ENCODE measurements at places on chromosomes 12 and 14. TPM values are rescaled to one million over a fixed set of nuclear protein-coding genes. Genes with fewer than 3 reads are reported as not detected.

The KLHDC1 gene
- 5.9 TPM for total RNA-seq

The TMEM30B gene
- 0.27 TPM for total RNA-seq

The FGF23 gene
- total RNA-seq = not detected

The ACSS3 gene
- total RNA-seq = 25.8 TPM

The TTC9 gene
- 0.91 TPM for total RNA-seq

The STXBP6 gene
- 39.8 TPM for total RNA-seq

The FOS gene
- total RNA-seq = 11.9 TPM

GRCh38 chr12:91889059-91889458 is 256.6 kb downstream of the BTG1 start:
- DNase-seq = no peak

GRCh38 chr12:53005215-53005985 is 856 bp upstream of the EIF4B start:
- DNase-seq = peak; percentile 51

DNA sequence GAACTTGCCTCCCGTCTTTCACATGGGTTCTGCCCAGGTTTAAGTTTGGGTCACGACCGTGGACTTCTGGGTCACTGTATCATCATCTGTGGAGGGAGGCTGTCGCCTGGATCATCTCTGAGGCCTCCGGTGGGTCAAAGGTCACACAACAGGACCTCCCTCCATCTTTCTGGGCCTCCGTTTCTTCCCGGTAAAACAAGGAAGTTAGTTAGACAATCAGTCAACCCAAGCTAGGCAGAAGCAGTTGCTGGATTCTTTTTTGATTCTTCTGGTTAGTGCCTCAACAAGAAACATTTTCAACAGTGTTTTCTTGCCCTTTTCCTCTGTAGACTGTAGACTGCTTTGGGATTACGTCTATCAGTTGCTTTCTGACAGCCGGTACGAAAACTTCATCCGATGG is 186.6 kb upstream of the BCL2L14 start:
- DNase-seq = no peak

DNA sequence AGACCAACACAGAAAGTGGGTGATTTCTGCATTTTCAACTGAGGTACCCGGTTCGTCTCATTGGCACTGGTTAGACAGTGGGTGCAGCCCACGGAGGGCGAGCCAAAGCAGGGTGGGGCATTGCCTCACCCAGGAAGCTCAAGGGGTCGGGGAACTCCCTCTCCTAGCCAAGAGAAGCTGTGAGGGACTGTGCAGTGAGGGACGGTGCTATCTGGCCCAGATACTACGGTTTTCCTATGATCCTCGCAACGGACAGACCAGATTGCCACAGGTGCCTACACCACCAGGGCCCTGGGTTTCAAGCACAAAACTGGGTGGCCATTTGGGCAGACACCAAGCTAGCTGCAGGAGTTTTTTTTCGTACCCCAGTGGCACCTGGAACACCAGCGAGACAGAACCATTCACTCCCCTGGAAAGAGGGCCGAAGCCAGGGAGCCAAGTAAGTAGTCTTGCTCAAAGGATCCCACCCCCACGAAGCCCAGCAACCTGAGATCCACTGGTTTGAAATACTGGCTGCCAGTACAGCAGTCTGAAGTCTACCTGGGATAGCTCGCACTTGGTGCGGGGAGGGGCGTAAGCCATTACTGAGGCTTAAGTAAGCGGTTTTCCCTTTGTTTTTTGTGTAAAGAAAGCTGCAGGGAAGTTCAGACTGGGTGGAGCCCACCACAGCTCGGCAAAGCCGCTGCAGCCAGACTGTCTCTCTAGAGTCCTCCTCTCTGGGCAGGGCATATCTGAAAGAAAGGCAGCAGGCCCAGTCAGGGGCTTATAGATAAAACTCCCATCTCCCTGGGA is 25.5 kb upstream of the NAA30 start:
- DNase-seq = no peak

- DNase-seq = no peak
Observed at GRCh38 chr14:65937079-65937959, 524.8 kb downstream of the FUT8 start.

DNA sequence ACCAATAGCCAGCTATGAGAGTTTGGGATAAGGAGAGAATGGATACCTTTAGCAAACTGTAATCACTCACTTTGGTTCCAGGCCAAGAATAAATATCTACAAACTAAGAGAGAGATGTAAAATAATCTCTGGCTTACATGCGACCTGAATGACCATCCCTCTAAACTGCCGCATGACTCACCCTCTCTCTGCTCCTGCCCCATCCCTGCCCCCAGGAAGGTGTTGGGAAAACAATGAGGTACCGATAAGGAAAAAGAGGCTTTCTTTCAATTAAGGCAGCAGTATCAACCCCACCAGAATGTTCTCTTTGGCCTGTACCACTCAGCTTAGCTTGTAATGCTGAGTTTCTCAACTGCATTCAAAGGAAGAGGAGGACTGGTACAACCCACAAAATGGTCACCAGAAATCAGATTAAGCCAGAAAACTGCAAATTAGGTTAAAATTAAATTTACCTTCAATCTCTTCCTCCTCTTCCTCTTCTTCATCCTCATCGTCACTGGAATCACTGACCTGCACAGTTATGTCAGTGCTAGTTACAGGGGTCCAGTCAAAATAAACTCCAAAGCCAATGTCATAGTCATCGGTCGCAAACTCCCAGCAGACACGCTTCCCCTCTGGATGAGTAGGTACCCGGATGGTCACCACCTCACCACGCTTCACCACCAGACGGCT is 22.0 kb downstream of the GSTZ1 start:
- no peak for DNase-seq

- DNase-seq = peak; percentile 63
Observed at GRCh38 chr12:132162508-132163031, 18.3 kb downstream of the NOC4L start.

DNA sequence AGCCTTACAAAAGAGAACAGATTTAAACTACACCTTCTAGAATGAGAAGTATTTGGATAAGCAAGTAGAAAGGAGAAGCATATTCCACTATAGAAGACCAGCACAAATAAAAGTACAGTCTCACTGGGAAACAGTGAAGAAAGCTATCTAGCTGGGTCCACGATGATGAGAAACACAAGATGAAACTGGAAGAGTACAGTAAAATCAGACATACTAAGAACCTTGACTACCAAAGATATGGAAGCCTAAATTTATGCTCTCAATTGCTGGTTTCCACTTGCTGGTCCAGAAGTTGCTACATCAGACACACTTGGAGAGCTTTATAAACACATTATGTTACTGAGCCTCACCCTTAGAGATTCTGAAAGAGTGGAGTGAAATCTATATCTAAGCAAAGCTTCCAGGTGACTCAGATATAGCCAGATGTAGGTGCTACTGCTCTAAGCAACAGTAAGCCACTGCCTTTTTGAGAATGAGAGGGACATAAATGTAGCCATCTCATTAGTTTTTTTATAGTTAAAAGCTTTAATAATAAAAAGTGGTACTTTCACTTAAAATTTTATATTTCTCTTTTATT is 96.3 kb upstream of the BBS10 start:
- DNase-seq = no peak

DNA sequence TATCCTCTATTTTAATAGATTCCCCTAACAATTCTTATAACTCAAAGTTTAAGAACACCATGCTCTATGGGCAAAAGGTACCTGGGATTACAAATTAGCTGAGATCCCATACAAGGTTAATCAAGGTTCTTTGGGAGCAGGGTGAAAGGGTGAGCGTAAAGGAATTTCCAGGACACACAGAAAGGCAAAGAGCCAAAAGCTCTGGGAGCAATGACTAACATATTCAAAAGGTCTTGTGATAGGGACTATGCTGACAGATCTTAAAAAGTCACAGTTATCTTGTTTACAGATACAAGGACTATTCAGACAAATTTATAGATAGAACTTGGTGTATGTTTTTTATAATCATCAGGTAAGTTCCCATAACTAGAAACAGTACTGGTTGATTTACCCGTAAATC is 19.5 kb upstream of the PPFIBP1 start:
- DNase-seq = no peak

DNA sequence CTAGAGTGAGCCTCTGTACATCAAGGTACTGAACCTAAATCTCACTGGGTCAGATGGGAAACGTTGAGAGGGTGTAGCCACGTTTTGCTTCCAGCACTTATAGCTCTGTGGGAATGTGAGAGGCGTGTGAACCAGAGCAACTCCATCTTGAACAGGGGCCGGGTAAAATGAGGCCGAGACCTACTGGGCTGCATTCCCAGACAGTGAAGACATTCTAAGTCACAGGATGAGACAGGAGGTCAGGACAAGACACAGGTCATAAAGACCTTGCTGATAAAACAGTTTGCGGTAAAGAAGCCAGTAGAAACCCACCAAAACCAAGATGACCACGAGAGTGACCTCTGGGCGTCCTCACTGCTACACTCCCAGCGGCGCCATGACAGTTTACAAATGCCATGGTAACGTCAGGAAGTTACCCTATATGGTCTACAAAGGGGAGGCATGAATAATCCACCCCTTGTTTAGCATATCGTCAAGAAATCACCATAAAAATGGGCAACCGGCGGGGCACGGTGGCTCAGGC is 63.4 kb upstream of the NCOR2 start:
- no peak for DNase-seq

GRCh38 chr14:23322568-23323517 is 1.6 kb downstream of the PABPN1 start:
- DNase-seq = no peak

DNA sequence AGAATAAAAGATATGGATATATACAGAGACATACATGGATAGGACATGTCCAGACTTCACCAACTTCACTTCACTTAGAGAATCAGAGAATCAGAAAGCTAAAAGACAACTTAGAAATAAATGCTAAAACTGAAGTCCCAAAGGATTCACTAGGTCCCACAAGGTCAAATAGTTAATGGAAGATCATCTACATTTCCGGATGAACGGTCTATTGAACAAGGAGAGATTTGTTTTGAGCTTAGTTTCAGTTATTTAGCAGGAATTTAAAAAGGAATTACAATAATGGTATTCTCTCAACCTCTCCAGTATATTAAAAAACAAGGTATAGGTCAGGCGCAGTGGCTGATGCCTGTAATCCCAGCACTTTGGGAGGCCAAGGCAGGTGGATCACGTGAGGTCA is 187.0 kb downstream of the MED13L start:
- no peak for DNase-seq

DNA sequence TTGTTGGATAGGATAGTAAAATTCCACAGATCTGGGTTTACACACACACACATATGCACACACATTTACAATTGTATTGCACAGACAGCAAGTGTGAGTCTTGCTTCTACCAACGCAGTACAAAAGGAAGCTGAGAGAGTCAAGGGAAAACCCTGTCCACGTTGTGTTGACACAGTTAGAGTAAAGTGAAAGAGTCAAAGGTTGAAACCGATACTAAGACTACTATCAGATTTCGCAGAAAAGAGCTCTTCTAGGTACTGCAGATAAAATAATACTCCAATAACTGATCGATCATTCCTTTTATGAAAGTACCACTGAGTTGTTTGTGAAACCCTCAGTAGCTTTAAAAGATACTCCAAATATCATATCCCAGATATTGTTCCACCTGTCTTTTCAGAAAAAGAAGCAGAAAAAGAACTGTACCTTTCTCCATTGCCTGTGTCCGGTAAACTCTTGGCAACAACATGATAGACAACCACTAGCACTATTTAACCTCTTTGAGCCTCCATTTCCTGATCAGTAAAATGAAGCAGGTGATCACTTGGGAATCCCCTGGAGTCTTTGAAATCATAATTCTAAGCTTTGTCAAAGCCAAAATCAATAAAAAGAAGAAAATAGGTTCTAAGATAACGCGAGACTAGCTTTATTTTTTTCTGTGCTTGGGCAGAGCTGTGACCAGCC is 224.6 kb upstream of the FOXN3 start:
- no peak for DNase-seq

DNA sequence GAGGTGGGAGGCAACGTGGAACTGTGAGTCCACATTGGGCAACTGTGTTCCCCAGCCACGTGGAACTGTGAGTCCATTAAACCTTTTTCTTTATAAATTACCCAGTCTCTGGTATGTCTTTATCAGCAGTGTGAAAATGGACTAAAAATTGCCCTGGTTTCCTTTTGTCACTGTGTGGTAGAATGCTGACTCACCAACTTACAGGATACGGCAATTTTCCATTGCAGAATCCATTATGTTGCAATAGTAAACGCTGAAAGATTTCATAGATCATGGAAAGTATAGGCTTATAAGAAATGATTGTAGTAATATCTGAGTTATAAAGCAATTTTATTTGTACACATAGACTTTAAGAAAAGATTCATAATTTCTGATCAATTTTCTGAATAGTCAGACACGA is 93.0 kb downstream of the GTF2A1 start:
- no peak for DNase-seq

DNA sequence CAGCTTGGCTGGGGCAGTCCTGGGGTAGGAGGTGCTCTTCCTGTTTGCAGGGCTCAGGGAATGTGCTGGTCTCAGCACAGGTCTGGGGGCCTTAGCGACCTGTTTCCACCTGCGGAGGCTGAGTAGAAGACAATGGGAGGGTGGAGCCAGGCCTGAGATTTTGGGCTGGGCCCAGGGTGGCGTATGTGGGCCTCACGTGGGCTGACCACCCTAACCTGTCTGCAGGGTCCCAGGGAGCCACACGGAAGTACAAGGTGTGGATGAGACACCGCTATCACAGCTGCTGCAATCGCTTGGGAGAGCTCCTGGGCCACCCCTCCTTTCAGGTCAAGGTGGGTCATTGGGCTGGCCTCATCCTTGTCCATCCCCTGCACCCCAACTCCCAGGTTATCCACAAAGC is 1.1 kb downstream of the NOC4L start:
- DNase-seq = no peak

DNA sequence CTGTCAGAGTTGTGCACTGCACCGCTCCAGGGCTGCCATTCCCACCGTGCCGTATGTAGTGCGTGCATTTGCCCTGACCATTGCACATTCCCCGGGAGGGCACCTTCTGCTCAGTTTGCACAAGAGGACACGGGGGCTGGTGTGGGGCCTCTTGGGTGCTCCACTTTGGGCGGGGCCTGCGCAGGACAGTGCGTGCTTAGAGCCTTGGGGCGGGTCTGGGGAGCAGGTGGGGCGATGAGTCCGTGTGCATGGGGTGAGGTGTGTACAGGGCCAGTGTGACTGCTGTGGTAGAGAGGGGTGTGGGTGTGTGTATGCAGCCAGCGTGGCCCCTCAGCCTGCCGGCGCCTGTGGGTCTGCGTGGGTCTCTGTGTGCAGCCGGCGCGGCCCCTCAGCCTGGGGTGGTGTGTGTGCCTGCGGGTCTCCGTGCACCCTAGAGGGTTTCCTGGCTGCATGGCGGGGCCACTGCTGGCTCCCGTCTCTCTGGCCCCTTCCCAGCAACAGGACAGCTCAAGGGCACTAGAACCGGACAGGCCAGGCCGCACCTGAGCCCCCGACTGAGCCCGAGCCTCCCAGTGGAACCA is 31.9 kb downstream of the FBRSL1 start:
- no peak for DNase-seq

All from Right ventricle myocardium superior (tissue), 1 donor.